HT1080 (cell line): ENCODE measurements at places on chromosomes 7 and 10.

DNA sequence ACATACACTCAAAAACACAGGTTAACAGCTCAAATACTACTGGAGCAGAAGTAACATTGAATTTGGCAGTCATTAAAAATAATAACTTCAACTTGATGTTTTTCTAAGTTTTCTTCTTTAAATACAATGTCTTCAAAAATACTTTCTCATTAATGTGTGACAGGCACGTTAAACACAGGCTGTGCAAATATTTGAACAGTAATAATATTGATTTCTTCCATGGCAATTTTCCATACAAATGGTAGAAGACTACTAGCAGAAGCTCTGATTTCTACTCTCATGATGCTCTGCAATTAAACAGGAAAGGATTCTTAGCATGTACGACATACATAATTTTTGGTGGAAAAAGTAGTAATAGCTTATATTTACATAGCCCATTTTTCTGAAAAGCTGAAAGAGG lies 47.4 kb downstream of the NRP1 start:
- DNase-seq = no peak

GRCh38 chr10:48439031-48439430 lies 132.6 kb downstream of the MAPK8 start:
- DNase-seq = peak; percentile 27

GRCh38 chr7:85927226-85927625 lies 716.5 kb upstream of the GRM3 start:
- no peak for DNase-seq

DNA sequence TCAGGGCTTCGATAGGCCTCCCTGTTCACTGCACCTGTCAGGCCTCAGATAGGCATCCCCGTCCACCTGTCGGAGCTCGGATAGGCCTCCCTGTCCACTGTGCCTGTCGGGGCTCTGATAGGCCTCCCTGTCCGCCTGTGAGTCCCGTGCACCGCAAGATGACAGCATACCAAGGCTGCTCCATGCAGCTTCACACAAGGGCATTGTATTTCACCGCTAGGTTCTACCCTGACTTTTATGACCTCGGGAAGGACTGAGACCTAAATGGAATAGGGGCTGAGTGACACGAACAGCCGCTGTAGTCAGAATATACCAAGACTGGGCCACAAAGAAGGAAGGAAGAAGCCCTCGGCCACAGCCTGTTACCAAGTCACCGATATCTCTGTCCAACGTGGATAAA lies 271.2 kb downstream of the DIP2C start:
- no peak for DNase-seq

DNA sequence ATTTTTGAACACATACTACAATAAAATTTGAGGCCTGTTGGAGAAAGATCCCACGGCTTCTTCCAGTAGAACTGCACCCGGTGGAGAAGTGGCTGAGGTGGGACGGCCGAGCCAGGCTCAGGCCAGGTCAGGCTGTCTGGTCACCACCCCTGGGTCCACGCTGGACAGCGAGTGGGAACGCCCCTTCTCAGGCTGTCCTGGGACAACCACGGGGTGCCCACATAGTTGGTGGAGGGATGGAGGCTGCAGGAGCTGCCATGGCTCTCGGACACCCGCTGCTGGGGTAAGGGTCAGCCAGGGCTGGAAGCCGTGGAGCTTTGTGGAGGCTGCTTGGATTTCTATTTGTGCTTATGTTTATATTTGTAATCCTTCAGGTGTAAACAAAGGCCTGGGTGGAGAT lies 206.5 kb downstream of the DNAJB6 start:
- DNase-seq = no peak
